ENCODE measurements at places on chromosomes 12 and 14.

- DNase-seq, result no peak
Observed at GRCh38 chr14:31164115-31164514, 43.5 kb downstream of the HECTD1 start.

GRCh38 chr14:92540472-92541048 lies 27.0 kb downstream of the RIN3 start:
- no peak for DNase-seq

- no peak for DNase-seq
Observed at GRCh38 chr12:16636435-16637055, 30.6 kb upstream of the LMO3 start.

GRCh38 chr14:39138440-39138839 lies 24.3 kb downstream of the GEMIN2 start:
- no peak for DNase-seq

DNA sequence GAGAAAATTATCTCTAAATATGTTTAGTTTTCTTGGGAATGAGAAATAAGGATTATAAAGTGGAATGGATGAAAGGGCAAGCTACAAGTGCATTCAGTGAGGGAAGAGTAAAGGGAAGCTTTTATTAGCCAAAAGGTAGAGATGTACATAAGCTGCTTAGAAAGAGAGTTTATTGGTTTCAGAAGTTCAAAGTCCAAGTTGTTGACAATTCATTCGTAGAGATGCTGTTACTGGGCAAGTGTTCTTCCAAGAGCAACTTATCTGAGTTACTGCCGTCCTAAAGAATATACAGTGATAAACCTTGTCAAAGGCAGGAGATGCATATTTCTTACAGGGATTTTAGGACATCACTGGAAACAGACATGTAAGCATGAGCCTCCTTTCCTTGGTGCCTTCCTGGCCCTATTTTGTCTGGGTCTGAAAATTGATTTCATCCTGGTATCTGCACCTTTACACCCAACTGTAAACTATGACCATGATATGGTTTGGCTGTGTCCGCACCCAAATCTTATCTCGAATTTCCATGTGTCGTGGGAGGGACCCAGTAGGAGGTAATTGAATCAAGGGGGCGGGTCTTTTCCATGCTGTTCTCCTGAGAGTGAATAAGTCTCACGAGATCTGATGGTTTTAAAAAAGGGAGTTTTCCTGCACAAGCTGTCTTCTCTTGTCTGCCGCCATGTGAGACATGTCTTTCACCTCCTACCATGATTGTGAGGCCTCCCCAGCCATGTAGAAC lies 46.8 kb downstream of the TRMT5 start:
- no peak for DNase-seq

All from stimulated activated CD4-positive, alpha-beta T cell treated with anti-CD3 and anti-CD28 coated beads, Interleukin-4, amount 100 ng/mL, for 48 hours (primary cell).